ENCODE measurements at places on chromosomes 7 and 10.

- no peak for DNase-seq
These were observed 2.9 kb downstream of the GPNMB start for GRCh38 chr7:23249486-23249885.

- DNase-seq = peak; percentile 21
These were observed at the start of gene JAKMIP3 for GRCh38 chr10:132065491-132066105. Gene JAKMIP3 (plus strand): TSS chr10:132065946. CDS start chr10:132104809, 38,863 bp downstream.

GRCh38 chr7:2122651-2123050 lies 110.1 kb downstream of the MAD1L1 start:
- no peak for DNase-seq

- DNase-seq = no peak
These were observed 115.3 kb downstream of the PIP4K2A start for GRCh38 chr10:22599048-22599561.

GRCh38 chr10:62492870-62493180 lies 118.7 kb downstream of the ZNF365 start:
- DNase-seq = no peak

- peak; percentile 6 for DNase-seq
These were observed 28.0 kb downstream of the RHOBTB1 start for GRCh38 chr10:60916025-60916424.

GRCh38 chr7:748446-748845 lies 21.4 kb upstream of the PRKAR1B start:
- no peak for DNase-seq

- no peak for DNase-seq
These were observed 31.3 kb downstream of the FAM204A start for GRCh38 chr10:118310822-118311221.

- no peak for DNase-seq
These were observed 289.4 kb downstream of the EXOC4 start for GRCh38 chr7:133542209-133542780.

DNA sequence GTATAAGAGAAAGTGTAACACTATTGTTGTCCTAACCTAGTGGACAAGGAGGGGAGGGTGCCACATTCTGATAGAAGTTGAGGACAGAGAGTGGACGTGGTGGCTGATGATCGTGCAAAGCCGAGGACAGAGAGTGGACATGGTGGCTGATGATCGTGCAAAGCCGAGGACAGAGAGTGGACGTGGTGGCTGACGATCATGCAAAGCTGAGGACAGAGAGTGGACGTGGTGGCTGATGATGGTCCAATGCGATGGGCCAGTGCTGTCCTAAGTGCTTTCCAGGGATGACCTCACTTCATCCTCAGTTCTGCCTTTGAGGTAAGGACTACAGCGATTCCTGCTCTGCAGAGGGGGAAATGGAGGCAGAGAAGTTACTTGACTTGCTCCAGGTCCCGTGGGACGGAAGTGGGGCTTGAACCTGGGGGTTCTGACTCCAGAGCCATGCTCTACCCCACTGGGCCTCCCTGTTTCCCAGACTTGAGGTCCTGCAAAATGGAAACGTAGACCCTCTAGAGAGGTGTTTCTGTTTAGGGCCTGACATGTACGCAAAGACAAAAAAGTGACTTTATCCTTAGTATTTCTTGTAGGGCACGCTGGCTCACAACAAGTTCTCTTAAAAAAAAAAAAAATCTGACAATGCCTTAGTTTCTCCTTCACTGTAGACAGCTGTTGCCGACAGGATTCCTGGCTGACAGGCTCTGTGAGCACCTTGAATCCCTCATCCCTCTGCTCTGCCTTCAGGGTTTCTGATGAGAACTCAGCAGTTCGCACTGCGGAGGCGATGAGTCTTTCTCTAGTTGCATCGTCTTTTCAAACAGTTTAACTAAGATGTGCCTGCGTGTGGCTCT lies 20.3 kb upstream of the NCAPG2 start:
- no peak for DNase-seq

DNA sequence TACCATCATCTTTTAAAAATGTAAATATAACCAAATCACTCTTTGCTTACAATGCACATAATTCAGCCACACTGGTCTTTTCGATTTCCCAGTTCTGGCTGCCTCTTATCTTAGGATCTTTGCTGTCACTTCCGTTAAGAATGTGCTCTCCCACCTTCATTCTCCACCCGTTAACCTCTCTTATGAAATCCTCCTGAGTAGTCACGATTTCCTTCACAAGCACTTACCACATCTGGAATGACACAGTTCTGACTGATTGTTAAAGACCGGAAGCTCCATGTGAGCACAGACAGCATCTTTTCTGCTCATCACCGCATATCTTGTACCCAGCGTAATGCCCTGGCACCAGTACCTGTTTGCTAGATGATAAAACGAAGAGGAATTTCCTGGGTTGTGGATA lies 84.3 kb downstream of the CUL2 start:
- no peak for DNase-seq

DNA sequence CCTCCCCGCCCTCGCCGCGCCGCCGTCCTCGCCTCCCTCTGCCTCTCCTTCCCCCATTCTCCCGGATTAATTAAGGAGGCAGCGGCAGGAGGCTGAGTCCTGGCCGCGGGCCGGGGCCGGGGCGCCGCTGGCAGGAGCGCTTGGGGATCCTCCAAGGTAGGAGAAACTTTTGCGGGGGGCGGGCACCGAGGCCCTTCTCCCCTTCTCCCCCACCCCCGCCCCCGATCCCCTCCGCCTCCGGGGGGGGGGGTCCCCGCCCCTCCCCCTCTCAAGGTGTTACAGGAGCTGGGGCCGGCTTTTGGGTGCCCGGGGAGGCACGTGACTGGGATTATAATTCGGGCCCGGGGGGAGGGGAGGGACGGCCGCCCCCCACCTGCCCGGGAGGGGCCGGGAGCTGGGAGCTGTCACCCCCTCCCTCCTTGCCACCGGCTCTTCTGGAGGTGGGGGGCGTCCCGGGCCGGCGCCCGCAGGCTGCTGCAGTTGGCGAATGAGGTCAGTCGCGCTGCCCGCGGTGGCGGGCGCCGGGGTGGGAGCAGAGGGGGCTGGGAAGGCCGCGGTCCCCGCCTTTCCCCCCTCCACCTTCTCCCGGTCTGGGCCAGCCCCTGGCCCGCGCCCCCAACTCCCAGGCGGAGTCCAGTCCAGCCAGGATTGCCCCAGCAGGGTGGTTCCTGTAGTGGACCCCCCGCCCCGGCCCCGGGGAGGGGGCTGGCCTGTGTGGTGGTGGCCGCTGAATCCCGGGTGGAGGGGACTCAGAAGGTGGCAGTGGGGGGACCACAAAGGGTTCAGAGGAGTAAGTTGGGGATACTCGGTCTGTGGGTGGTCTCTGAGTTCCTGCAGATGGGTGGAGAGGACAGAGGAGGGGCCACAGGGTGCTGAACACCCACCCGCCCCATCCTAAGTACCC lies 567 bp downstream of the GTF2IRD1 start:
- DNase-seq = no peak

DNA sequence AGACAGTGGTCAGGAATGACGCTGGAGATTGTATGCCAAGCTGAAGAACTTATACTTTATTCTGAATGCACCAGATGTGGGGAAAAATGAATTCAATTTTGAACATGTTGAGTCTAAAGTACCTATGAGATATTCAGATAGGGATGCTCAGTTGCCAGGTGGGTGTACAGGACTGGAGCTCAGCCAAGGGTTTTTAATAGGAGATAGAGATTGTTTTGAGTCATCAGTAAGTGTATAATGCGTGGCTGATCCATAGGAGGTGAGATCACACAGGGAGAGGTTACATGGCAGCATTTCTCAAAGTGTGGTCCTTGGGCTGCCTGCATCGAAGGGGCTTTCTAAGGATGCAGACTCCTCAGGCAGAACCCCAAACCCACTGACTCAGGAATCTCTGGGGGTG lies 6.8 kb upstream of the HIPK2 start:
- DNase-seq = no peak

DNA sequence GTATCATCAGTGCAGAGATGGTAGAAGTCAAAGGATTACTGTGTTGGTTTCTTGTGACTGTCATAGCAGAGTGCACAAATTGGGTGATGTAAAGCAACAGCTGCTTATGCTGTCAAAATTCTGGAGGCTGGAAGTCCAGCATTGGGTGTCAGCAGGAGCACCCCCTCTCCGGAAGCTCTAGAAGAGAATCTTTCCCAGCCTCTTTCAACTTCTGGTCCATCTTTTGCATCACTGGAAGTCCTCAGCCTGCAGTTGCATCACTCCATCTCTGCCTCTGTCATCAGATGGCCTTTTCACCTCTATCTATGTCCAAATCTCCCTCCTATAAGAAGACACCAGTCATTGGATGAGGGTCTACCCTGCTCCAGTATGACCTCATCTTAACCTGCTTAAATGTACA lies 35.8 kb upstream of the GALNTL5 start:
- no peak for DNase-seq

DNA sequence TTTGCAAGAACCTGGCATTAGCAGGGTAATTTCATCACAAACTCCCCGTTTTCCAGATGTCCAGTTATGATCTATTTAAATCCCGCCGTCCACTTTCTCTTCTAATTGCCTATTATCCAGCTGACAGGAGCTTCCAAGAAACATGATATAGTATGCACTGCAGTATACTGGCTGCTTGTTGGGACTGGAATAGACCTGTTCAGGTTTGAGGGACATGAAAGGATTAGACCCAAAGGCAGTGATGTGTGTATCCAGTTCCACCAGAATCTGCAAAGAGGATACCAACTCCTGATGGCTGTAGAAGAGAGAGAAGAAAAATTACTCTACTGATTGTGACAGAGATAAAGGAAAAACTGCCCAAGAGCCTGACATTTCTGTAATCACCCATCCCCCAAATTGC lies 8.9 kb downstream of the MSS51 start:
- peak; percentile 38 for DNase-seq

Data from SK-N-DZ (cell line).